ENCODE measurements at places on chromosomes 7 and 10.

DNA sequence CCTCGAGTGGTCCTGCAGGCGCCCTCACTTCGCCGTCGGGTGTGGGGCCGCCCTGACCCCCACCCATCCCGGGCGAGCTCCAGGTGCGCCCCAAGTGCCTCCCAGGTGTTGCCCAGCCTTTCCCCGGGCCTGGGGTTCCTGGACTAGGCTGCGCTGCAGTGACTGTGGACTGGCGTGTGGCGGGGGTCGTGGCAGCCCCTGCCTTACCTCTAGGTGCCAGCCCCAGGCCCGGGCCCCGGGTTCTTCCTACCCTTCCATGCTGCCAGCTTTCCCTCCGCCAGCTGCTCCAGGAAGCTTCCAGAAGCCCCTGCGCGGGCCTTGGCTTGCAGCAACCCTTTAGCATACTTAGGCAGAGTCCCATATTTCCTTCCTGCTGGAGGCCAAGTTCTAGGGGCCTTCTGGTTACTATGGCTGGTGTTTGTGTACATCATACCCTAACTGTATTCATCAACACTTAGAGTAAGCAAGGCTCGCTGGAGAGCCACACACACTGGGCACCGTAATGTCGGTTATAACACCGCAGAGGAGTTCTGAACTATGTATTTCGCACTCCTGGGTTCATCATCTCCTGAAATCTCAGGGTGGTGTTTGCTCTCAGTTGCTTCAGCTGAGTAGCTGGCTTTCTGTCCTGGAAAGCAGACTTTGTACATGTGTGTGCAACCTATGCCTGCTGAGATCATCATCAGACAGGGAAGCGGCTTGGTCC lies 471 bp downstream of the MGMT start:
- no peak for DNase-seq

GRCh38 chr7:149595541-149595940 lies 97.9 kb upstream of the ZNF746 start:
- no peak for DNase-seq

DNA sequence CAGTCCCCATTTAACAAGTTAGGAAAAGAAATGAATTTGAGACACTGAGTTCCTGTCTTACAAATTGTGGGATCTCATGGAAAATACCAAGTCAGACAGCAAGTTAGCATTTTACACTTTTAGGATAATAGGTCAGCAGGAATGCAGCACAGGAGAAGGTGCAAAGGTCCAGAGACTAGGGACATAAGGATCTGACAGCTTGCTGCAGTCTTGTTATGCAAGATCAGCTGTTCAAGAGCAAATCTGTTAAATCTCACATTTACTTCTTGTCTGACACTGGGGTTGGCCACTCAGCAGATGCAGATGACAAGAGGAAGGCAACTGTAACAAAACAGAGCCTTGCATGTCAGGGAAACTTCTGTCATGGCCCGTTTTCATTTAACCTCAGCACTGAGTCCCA lies 239.6 kb downstream of the PHF14 start:
- DNase-seq, result no peak

DNA sequence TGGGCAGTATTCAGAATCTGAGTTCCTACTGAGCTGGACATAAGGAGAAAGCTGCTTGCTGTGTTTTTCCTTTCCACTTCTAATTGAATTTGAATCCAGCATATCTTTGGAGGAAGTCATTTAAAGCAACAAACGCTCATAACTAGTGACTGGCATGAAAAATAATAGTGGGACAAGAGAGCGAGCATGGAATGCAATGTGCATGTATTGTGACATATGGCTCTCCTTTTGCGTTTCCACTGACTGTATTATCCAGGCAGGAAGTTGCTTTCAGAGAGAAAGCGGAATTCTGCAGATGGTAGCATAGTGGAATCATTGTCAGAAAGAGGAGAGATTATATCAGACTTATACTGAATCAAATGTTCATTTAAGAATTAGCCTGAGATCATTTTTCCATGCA lies 368.6 kb downstream of the REEP3 start:
- DNase-seq, result no peak

GRCh38 chr10:98195120-98195519 lies 60.7 kb downstream of the R3HCC1L start:
- DNase-seq, result no peak

DNA sequence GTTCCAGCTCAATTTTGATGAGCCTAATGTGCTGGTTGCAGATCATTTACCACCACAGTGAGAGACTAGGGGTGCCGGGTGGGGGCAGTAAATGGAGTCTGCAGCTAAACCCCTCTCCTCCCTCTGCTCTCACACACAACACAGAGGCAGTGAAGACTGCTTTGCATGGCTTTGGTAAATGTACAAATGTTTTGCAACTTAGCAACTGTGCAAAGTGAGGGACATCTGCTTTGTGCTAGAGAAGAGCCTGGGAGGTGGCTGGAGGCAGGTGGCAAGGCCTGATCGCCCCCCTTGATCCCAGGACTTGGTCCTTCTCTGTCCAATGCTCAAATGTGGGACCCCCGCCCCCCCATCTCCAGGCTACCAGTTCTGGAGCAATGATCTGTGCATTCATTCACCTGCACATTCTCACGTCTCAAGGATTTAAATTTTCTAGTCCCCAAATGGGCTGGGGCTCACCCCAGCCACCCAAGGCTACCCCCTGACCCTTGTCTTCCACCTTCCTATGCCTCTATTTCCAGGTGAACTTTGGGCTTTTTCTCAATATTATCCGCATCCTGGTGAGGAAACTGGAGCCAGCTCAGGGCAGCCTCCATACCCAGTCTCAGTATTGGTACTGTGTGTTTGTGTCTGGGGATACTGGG lies 11.6 kb downstream of the GHRHR start:
- no peak for DNase-seq

GRCh38 chr10:314381-314780 lies 179.1 kb downstream of the ZMYND11 start:
- DNase-seq, result no peak

- no peak for DNase-seq
These were observed 23.3 kb downstream of the INHBA start for GRCh38 chr7:41679566-41679965.

DNA sequence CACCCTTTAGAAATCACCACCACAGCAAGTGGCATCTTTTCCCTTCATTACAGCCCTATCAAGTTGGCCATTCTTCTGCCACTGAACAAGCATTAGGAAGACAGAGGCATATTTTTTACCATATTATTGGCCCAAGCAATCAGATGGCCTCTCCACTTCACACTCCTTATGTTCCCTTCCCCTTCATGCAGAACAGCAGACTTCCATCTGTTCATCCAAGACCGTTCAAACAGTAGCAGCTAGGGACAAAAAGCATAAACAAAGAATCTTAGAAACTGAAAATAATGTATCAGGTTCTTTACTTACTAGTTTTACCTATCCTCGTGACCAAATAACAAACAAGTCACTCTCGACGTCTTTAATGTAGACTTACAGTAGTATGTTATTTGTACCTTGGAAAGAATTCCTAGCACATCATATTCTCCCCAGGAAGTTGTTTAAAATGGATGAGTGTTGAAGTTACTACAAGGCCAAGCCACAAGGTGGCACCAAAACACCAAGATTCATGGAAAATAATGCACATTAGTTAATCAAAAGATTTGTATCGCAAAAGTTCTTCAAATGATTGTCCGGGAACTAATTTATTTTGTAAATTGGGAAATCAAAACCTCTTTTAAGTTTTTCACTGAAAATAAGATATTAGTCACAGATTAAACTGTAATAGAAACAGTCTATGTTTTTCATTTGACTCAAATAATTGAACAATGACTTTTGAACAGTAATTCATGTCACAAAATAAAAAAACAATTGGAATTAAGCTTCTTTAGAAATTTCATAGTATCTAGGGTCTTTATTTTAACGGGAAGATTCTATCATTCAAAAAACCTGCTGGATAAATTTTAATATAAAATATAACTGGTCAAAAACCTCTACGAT lies 112.1 kb downstream of the VPS41 start:
- DNase-seq, result peak; percentile 59

DNA sequence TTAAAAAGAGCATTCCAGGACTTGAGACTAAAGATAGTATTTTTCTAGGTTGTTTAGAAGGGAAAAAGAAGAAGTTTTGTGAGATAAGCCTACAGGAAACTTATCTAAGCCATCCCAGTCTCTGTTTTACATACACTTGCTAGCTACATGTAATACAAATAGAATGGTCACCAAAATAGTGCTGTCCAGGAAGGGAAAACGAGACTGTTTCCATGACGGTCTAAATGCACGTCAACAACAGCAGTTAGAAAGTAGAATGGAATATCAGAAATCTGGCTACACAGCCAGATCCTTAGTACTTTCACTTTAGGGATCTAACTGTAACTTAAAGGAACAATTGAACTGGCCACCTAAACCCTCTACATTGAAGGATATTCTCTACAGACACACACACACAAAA lies 117.6 kb downstream of the TSPAN12 start:
- DNase-seq, result no peak

GRCh38 chr7:157253850-157254249 lies 83.0 kb upstream of the DNAJB6 start:
- DNase-seq, result no peak

GRCh38 chr7:94064541-94065191 lies 60.5 kb upstream of the BET1 start:
- DNase-seq, result no peak

GRCh38 chr7:1842321-1843221 lies 172.5 kb downstream of the ELFN1 start:
- DNase-seq, result no peak

DNA sequence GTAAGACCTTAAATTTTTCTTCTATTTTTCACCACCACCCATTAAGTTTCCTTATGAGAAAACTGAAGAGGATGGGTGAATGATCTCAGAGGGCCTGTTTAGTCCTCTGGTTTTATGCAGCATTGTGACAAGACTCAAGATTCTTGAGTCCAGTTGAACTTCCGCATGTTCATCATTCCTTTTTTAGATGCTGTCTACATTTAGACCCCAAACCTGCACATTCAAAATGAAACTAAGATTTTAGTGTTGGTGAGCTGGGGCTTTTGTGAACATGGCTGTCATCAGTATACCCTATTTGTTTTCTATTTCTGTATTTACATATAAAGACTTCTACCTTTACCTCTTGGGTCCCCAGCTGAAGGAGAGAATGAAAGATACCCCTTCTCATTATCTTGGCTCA lies 31.1 kb downstream of the NET1 start:
- no peak for DNase-seq

DNA sequence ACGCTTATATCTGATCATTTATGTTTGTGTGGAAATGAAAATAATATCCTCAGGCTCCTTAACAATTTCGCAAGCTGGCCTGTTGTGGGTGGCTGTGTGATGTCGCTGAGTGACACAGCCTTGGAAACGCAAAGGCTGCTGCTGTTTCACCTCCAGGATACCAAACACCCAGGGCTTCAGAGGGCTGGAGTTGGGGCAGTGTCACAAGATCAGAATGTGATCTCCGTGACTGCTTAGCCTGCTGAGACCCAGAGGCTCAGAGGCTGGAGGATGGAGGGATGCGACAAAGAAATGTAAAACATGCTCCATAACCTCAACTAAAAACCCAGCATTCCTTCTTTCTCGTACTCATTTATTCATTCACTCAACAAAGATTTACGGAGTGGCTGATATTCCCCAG lies 37.2 kb upstream of the BMPER start:
- no peak for DNase-seq
